Chondrocyte (in vitro differentiated cells): ENCODE measurements at places on chromosomes 3 and 15. TPM values are rescaled to one million over a fixed set of nuclear protein-coding genes. Genes with fewer than 3 reads are reported as not detected.
A peak's percentile ranks its signal among the peaks of the same experiment; 100 is the strongest.

DNA sequence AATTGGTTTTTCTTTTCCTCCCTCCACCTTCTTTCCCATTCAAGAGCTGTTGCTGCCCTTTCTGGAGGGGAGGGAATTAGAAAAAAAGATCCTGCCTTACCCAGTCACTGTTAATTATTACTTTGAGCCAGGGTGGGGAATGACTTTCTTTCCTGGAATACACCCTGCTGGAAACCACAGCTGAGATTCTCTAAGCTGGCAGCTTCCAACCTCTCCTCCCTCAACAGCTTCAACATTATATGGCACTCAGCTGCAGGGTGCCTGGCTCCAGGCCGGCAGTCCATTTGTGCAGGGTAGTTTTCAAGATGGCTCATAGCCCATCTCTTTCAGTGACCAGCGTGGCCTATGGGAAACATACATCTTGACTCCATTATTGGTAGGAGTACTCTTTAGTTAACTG lies 105.8 kb downstream of the UBE3A start:
- H3K27me3 ChIP-seq, result no peaks in the 10 kb centered on the region
- H3K27ac ChIP-seq, result no peak overlapping the region

- H3K36me3 ChIP-seq, result no peaks in the 10 kb centered on the region
- H3K27me3 ChIP-seq, result peaks cover 4% of the 10 kb centered on the region
- peaks cover 15% of the 10 kb centered on the region for H3K4me1 ChIP-seq
- DNase-seq, result no peak
Observed at GRCh38 chr3:193702967-193703366, 110.0 kb downstream of the OPA1 start.

DNA sequence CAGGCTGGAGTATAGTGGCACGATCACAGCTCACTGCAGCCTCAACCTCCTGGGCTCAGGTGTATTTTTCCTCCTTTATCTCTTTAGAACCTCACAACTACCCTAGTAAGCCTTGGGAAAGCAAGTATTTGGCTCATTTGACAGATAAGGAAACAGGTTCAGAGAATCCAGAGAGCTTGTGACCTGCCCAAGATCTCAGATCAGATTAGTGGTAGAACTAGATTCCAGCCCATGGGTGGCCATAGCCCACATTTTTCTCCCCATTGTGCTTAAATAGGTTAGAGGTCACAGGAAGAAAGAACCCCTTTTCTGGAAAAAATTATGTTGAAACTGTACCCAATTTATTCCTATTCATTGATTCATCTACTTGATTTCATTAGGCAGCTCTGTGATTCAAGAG lies 64.3 kb downstream of the TSC22D2 start:
- H3K4me1 ChIP-seq, result peaks cover 28% of the 10 kb centered on the region
- H3K36me3 ChIP-seq, result peaks cover 11% of the 10 kb centered on the region
- H3K4me3 ChIP-seq, result no peak overlapping the region

- H3K4me3 ChIP-seq, result no peak overlapping the region
- H3K27ac ChIP-seq, result no peak overlapping the region
- DNase-seq, result peak; percentile 80
- H3K36me3 ChIP-seq, result no peaks in the 10 kb centered on the region
- H3K27me3 ChIP-seq, result no peaks in the 10 kb centered on the region
Observed at GRCh38 chr3:129615751-129616281, 9.3 kb upstream of the PLXND1 start.

The KLHL6 gene
- total RNA-seq, result not detected in 3 replicates

GRCh38 chr3:56792193-56792592 lies 9.6 kb downstream of the ARHGEF3 start:
- no peak for DNase-seq
- H3K4me1 ChIP-seq, result no peaks in the 10 kb centered on the region
- no peak overlapping the region for H3K4me3 ChIP-seq
- no peaks in the 10 kb centered on the region for H3K36me3 ChIP-seq

The COL6A5 gene
- not detected in 3 replicates for total RNA-seq

DNA sequence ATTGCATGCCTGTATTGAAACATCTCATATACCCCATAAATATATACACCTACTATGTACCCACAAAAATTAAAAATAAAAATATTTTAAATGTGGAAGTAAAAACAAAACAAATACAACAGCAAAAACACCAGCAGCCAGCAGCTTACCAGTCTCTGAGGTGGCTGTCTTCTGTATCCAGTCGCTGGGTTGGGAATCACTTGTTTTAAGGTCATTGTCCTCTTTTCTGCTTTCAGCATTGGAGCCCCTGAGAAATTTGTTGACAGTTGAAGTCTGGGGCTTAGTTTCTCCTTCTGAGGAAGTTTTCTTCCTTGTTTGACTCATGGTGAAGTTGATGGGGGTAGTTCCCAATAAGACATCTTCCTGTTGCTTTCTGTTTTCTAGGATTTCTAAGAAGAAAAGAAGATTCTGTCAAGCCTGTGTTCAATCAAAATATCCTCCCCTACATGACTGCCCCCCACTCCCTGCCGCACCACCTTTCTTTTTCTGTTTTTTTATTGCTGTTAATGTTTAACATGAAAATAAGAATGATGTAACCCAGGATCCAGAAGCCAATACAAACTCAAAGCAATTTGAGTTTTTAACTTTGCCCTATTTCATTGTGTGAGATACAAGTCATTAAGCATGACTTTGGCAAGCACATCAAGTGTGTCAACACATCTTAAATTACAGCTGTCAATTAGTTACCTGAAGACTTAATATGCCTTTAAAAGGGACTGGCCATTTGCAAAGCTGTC lies at the start of gene LRRC31:
TSS of gene LRRC31 (minus strand) at position 452 of the 737 bp plus-strand sequence. CDS start at position 324, 128 bp downstream.
- H3K27ac ChIP-seq, result no peak within 1 kb of the TSS
- no peak within 1 kb of the TSS for H3K4me3 ChIP-seq
- H3K36me3 ChIP-seq, result no peaks in the 10 kb centered on the region
- peaks cover 1% of the 10 kb centered on the region for H3K27me3 ChIP-seq
- H3K4me1 ChIP-seq, result peaks cover 19% of the 10 kb centered on the region

GRCh38 chr3:112979244-112979832 lies 4.4 kb upstream of the CD200R1 start:
- H3K27ac ChIP-seq, result no peak overlapping the region
- H3K36me3 ChIP-seq, result no peaks in the 10 kb centered on the region
- no peak overlapping the region for H3K4me3 ChIP-seq
- H3K4me1 ChIP-seq, result peaks cover 3% of the 10 kb centered on the region

- H3K4me3 ChIP-seq, result no peak overlapping the region
- no peaks in the 10 kb centered on the region for H3K36me3 ChIP-seq
- DNase-seq, result no peak
- peaks cover 16% of the 10 kb centered on the region for H3K27me3 ChIP-seq
- no peak overlapping the region for H3K27ac ChIP-seq
- H3K4me1 ChIP-seq, result no peaks in the 10 kb centered on the region
Observed at GRCh38 chr15:91445695-91446228, 345.7 kb downstream of the SV2B start.

- H3K27me3 ChIP-seq, result no peaks in the 10 kb centered on the region
- peaks cover 13% of the 10 kb centered on the region for H3K4me1 ChIP-seq
- DNase-seq, result no peak
- H3K4me3 ChIP-seq, result no peak overlapping the region
- no peak overlapping the region for H3K27ac ChIP-seq
Observed at GRCh38 chr3:110593749-110594148, 477.9 kb upstream of the NECTIN3 start.

GRCh38 chr3:55362210-55362960 lies 124.7 kb downstream of the WNT5A start:
- H3K27ac ChIP-seq, result no peak overlapping the region
- H3K36me3 ChIP-seq, result no peaks in the 10 kb centered on the region
- H3K27me3 ChIP-seq, result no peaks in the 10 kb centered on the region
- H3K4me1 ChIP-seq, result peaks cover 5% of the 10 kb centered on the region

The SNTN gene
- not detected in 3 replicates for total RNA-seq

- H3K27ac ChIP-seq, result no peak overlapping the region
- DNase-seq, result no peak
Observed at GRCh38 chr3:16455001-16455400, 58.5 kb downstream of the RFTN1 start.

The GOLGA6L24 gene
- total RNA-seq, result not detected in 3 replicates

DNA sequence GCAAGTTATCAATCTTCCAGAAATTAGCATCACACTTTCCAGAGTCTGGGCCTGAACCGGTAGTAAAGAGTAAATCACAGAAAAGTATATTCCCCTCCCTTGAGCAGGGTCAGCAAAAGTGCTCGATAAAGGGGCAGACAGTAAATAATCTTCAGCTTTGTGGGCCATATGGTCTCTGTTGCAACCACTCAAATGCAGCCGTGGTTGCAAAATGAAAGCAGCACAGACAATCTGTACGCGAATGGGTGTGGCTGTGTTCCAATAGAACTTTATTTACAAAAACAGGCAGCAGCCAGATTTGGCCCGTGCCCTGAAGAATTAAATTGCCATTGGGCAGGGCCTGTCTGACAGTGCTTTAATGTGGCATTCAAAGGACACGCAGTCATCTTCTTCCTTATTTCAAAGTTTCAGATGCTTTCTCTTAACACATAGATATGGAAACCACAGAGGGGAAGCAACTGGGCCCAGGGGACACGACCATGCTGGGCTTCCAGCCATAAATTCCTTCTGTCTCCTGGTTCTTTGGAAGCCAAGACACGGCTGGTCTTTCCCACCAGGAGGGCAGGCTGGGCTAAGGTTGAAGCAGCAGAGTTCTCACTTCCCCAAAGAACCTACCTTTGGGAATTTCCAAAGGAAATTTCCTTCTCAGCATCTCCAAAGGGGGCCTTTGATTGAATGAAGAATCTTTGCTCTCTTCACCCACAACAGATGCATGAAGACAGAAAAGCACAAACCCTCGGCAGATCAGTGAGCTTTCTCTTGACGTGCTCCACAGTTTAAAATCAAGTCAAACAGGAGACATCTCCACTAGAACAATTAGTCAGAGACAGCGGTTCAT lies 489.8 kb upstream of the PROK2 start:
- peak overlapping the region; percentile 28 for H3K4me3 ChIP-seq
- no peak for DNase-seq
- no peaks in the 10 kb centered on the region for H3K36me3 ChIP-seq
- peak overlapping the region; percentile 88 for H3K27ac ChIP-seq
- H3K27me3 ChIP-seq, result peaks cover 5% of the 10 kb centered on the region

The TRPM1 gene
- not detected in 3 replicates for total RNA-seq

DNA sequence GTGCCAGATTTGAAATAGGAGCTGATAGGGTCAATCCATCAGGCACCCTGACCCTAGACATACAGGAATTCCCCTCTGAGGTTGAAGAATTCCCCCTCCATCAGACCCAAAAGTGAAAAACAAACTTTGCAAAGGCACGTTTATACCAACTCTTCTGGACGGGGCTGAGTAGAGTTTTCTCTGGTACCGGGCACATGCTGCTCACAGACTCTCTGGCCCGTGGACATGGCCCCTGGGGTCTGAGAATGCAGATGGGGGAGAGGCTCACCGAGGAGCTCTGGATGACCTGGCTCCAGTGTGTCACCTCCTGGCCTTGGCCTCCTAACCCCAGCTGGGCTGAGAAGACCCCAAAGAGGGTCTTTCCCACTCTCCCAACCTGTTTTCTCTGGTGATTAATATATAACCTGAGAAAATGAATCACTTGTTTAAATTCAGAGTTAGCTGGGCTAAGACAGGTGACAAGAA lies 11.2 kb upstream of the LIPC start:
- peaks cover 2% of the 10 kb centered on the region for H3K27me3 ChIP-seq
- no peak for DNase-seq
- peaks cover 3% of the 10 kb centered on the region for H3K4me1 ChIP-seq
- H3K4me3 ChIP-seq, result no peak overlapping the region
- H3K27ac ChIP-seq, result no peak overlapping the region

The CPNE9 gene
- not detected in 3 replicates for total RNA-seq

The NOX5 gene
- not detected in 3 replicates for total RNA-seq

DNA sequence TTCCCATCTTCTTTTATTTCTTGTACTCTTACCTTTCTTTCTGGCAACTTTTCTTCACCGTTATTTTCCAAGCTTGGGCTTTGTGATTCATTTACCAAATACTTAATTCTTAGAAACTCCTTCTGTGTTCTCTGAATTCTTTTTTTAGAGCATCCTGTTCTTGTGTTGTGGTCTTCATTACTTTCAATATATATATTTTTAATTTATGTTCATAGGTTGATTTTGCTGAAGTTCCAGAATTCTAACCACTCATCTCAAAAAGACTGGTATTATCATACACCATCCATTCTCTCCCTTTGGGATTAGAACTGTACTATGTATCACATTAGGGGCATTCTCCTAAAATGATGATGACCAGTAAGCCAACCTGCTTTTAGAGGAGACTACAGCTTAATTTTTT lies 362.3 kb upstream of the CBLB start:
- peaks cover 15% of the 10 kb centered on the region for H3K4me1 ChIP-seq
- no peak for DNase-seq
- H3K27me3 ChIP-seq, result no peaks in the 10 kb centered on the region
- H3K4me3 ChIP-seq, result no peak overlapping the region

DNA sequence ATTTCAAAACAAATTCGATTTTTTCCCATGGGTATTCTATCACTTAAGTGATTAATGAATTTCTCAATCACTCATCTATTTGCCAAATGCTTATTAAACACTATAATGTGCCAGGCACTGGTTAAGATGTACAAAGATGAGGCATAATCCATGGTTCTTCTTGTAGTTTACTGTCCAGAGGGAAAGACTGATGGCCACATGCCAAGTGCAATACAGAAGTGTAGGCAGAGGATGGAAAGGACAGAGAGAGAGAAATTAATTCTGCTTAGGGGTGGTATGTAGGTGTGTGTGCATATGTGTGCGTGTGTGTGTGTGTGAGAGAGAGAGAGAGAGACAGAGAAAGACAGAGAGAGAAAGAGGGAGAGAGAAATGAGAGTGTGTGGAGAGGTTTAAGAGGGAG lies 120.8 kb upstream of the CCNL1 start:
- peak overlapping the region; percentile 45 for H3K27ac ChIP-seq
- no peak for DNase-seq
- no peak overlapping the region for H3K4me3 ChIP-seq
- H3K4me1 ChIP-seq, result peaks cover 49% of the 10 kb centered on the region
- no peaks in the 10 kb centered on the region for H3K27me3 ChIP-seq

The CPB1 gene
- not detected in 3 replicates for total RNA-seq

The IGDCC3 gene
- total RNA-seq, result 0.13 to 0.31 TPM (median 0.27 TPM) in 3 replicates

DNA sequence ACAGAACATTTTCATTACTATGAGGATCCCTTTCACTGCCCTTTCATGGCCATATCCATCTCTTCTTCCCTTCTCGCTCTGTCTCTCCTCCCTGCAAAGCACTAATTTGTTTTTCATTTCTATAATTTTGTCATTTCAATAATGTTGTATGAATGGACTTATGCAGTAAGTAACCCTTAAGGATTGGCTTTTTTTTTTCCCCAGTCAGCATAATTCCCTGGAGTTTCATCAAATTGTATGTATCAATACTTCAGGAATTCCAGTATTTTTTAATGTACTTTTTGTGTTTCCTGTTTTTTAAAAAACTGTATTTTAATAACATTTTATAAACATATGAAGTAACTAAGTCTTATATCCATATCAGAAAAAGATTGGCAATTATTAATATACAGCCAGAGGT lies 1016.0 kb upstream of the SEMA6D start:
- H3K4me3 ChIP-seq, result no peak overlapping the region
- H3K36me3 ChIP-seq, result no peaks in the 10 kb centered on the region
- no peak for DNase-seq
- H3K4me1 ChIP-seq, result no peaks in the 10 kb centered on the region
- H3K27me3 ChIP-seq, result no peaks in the 10 kb centered on the region

GRCh38 chr15:95580121-95580520 lies 750.4 kb upstream of the NR2F2 start:
- H3K4me3 ChIP-seq, result no peak overlapping the region
- no peak overlapping the region for H3K27ac ChIP-seq
- DNase-seq, result no peak
- H3K36me3 ChIP-seq, result no peaks in the 10 kb centered on the region

The ARHGAP11A gene
- 14.5 to 16.3 TPM (median 14.7 TPM) in 3 replicates for total RNA-seq
